ENCODE measurements at places on chromosomes 4 and X. TPM values are rescaled to one million over a fixed set of nuclear protein-coding genes. Genes with fewer than 3 reads are reported as not detected.

CT47B1 gene
- polyA plus RNA-seq = not detected

MRFAP1L1 gene
- polyA plus RNA-seq = 139 TPM

DNA sequence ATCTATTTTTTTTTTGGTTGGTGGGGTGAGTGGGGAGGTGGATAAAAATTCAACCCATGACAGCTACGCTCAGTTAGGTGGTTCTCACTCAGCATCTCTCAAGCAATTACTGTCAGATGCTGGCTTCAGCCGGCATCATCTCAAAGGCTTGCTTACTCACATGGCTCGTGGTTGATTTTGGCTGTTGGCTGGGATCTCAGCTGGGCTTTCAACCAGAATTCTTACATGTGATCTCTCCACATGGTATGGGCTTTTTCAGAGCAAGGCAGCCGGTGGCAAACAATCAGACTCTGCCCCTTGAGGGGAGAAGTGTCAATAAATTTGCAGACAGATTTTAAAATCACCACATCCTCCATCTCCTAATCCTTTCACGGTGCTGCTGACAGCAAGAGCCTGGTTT, 47.2 kb downstream of the SLC34A2 start:
- no peak for DNase-seq

DNA sequence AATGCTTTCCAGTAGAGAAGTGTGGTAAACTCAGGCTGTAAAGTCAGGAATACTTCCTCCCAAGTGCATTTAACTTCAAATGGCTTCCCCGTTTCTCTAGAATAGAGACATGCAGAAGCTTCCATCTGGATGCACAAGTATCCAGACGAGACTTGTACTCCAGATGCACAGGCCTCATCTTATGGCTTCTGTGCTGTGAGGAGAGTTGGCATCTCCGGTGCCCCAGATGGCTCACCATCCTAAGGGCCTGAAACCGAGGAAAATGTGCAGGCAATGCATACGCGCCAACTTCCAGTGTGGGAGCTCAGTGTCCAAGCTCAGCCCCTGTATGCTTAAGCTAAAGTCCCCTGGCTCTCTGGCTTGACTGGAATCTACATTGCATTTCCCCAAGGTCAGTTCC, 184.0 kb upstream of the TBL1X start:
- DNase-seq = no peak

SLC35A2 gene
- polyA plus RNA-seq = 17.0 TPM

DNA sequence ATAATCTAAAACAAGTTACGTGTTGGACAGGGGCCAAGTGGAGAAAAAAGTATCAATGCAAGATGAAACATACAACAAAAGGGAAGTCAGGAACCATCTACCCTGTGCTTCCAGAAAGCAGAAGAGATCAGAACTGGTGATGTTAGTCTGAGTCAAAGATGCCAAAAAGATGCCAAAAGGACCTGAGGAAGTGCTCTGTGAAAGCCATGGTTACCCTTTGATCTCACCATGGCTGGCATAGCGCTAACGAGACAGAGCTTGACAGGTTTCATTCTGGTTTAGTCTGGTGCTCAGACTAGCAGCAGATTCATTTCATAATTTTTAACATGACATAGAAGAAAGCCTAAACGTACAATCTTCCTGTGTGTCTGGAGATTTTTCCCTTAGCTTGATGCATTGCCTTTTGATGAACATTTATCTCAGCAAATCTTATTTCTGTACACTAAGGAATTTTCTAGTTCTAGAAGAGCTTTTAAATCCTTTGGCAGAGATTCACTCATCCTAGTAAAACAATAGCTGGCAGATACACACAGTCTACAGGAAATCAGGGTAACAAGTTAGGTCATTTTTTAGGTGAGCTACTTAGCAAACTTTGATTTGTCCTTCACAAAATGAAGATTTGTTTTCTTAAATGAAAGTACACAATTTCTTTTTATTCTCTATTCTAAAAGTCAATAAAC, 87.7 kb downstream of the COL25A1 start:
- DNase-seq = no peak

DNA sequence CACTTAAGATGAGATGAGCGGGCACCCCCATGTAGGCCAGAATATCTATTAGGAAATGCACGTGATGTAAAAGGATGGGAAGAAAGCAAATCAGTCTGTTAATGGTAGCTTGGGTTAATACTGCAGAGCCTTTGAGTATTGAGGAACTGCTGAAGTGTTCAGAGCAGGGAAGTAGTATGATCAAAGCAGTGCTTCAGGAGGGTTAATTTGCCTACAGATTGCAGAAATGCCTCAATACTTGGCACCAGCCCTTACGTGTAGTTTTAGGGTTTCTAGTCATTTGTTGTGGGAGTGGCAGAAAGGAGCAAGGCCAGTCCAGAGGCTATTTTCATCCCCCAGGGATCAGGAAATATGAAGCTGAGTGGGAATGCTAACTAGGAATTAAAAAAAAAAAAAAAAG, 19.7 kb downstream of the ZFX start:
- DNase-seq = no peak

GRCh38 chrX:100680756-100681155, 36.8 kb downstream of the SRPX2 start:
- DNase-seq = no peak

VSIG4 gene
- not detected for polyA plus RNA-seq

DNA sequence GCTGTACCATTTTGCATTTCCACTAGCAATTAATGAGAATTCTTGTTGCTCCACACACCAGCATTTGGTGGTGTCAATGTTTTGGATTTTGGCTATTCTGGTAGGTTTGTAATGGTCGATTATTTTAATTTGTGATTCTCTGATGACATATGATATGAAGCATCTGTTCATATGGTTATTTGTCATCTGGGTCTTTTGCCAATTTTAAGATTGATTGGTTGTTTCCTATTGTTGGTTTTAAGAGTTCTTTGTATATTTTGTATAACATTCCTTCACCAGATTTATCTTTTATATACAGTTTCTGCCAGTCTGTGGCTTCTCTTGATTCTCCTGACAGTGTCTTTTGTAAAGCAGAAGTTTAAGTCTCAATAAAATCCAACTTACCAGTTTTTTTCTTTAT, 18.5 kb upstream of the BDH2 start:
- no peak for DNase-seq

- DNase-seq = no peak
Observed at GRCh38 chr4:102687373-102687981, 73.3 kb downstream of the MANBA start.

- no peak for DNase-seq
Observed at GRCh38 chr4:156628858-156629257, 342.7 kb downstream of the PDGFC start.

DNA sequence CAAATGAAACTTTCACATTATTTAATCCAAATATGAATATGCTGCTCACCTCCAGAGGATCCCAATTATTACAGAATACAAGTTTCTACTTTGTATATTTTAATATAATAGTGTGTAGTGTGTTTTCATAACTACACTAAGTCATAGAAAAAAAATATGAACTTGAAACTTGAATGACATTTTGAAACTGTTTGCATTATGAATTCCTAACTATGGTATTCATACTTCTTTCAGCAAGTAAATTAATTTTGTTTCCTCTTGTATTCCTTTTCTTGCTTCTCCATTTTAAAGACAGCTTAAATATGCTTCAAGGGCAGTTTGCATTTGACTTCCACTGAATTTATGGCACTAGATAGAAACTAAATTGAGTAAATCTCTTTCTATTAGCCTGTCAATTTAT, 177.1 kb downstream of the BMPR1B start:
- DNase-seq = no peak

GRCh38 chrX:30301208-30301607, 8.0 kb downstream of the NR0B1 start:
- no peak for DNase-seq

CENPVL1 gene
- polyA plus RNA-seq = not detected

GRCh38 chr4:149486861-149487260, 328.8 kb downstream of the IQCM start:
- no peak for DNase-seq

DNA sequence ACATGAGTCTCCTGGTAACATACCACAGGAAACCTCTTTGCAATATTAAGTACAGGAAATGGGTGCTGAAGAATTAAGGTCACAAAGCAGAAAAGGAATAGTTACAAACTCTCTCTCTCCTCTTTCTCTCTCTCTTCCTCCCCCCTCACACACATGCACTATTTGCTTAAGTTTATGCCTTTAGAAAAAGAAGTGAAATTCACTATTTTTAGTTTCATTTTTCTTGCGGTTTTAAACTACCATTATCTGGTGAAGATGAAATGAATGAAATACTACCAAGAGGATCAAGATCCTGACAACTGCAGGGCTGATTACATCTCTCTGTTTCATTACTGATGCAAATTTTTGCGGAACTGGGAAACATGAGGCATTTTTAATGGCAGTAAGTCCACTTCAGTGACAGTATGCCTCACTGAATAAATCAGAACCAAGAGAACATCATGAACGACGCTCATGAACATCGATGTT, 64.3 kb upstream of the FTHL17 start:
- no peak for DNase-seq

PLXNB3 gene
- not detected for polyA plus RNA-seq

GRCh38 chr4:25070545-25070944, 39.8 kb upstream of the LGI2 start:
- no peak for DNase-seq

DNA sequence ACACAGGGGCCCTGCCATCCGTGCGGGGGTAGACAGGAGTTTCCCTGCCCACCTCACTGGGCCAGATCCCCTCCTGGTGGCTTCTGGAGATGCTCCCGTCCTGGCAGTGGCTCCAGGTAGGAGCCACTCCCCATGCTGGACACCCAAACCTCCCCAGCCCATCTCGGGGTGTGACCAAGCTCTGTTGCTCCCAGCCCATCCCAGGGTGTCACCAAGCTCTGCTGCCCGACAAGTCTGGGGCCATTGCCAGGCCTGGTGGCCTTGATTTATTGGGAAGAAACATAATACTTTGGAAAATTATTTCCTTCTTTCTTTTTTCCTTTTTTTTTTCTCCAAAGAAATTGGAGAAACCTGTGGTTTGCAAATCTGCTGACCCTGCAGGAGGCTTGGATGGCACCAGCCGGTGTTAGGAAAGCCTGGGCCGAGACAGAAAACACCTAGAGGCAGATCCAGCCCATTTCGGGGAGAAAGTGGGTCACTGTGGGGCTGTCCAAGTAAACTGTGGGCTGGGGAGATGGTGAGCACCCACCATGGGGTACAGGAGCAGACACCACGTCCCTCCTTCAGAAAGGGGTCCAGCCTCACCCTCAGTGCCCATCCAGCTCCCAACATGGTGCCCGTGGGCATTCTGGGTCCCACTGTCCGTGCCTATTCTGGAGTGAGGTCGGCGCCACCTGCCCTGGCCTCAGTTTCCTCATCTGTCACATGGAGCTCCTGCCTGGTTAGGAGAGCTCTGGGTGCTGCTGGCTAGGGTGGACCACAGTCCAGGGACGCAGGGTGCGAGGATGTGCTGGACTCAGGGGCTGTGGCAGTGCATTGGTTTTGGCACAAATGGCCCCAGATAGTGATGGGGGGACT, 59.4 kb upstream of the ADRA2C start:
- no peak for DNase-seq

- no peak for DNase-seq
Observed at GRCh38 chrX:19867411-19867732, 20.0 kb downstream of the SH3KBP1 start.

DNA sequence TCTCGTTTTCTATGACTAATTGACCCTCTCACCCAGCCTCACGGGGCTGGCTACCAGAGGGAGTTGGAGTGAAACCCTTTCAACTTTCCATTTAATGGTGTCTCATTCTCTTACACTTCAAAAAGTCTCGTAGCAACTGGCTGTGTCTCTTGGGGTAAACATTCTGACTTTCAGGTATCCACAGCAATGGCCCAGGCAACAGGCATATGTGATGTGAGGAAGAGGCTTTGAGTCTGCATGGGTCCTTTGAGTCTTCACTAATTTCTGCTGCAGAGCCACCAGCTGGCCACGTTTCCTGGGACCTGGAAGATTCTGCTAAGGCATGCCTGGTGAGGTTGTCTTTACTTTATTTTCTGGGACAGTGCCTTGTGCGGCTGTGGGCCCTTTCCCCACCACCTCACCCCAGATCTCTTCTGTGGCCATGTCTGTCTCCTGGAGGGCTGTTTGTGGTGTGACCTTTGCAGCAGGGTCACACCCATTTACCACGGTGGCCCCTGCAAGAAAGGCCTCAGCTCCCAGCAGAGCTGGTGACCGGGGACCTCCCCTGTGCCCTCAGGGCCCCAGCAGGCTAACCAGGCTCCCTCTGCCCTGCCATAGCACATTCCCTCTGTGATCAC, 112.5 kb upstream of the FRG1 start:
- DNase-seq = no peak

DNA sequence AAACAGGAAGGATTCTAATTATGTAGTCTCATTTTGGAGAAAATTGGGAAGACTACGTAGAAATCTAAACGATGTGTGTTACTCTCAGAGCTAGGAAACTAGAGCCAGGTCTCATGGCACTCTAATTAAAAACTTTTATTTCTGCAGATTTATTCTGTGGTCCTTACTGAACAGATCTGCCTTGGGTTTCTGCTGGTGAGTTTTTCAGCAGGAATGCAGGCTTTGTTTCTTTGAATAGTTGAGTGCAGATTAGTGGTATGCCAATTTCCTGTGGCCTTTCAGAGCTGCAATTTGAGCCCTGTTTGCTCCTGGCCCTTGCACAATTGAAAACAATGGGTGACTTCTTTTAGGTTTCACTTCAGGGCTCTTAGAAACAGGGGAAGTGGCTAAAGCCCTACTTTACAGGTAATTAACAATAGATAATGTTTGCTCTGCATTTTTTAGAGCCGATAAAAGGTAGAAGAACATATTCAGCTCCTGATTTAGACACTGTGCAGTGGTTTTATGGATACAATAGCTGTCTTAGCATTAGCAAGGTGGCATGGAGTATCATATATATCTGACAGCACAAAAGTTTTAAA, 21.8 kb downstream of the SPRY1 start:
- DNase-seq = no peak

DNA sequence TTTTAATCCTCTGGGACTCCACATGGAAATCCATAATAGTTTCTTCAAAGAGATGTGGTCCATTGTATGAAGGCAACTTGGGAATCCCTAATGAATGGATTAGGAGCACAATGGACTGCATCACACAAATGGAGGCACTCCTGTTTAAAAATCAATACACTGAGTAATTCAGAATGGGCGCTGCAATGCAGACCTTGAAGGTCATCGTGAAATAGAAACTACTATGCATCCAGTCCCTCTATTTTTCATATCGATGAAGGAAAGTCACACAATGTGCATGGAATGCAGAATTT, 98.8 kb upstream of the EGFL6 start:
- DNase-seq = no peak

GRCh38 chr4:168601899-168602298, 105.0 kb downstream of the PALLD start:
- no peak for DNase-seq

DNA sequence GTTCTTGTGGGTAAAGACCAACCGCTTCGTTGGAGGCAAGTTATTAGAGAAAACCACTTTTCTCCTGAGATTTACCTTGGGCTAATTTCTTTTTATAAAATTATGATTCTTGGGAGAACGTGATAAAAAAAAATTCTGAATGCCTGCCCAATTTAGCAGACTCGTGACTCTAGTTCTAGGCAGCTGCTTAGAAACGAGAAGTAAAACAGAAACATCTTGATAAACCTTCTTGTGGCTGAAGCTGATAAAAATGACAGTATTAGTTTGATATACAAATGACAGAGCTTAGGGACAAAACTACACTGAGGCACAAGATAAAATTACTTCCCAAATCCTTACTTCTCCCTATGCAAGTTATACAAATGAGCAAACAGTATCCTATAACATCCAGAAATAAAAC, 458.9 kb upstream of the TEX13C start:
- no peak for DNase-seq

POLN gene
- 1.6 TPM for polyA plus RNA-seq
